Stimulated activated CD8-positive, alpha-beta memory T cell treated with anti-CD3 and anti-CD28 coated beads, Interleukin-7, amount 100 ng/mL, for 24 hours (primary cell): ENCODE measurements at places on chromosomes 1 and 21.

- DNase-seq = no peak
These were observed 51.0 kb downstream of the COL18A1 start for GRCh38 chr21:45455674-45456583.

GRCh38 chr1:212589446-212589845, 19.1 kb upstream of the ATF3 start:
- DNase-seq = no peak

DNA sequence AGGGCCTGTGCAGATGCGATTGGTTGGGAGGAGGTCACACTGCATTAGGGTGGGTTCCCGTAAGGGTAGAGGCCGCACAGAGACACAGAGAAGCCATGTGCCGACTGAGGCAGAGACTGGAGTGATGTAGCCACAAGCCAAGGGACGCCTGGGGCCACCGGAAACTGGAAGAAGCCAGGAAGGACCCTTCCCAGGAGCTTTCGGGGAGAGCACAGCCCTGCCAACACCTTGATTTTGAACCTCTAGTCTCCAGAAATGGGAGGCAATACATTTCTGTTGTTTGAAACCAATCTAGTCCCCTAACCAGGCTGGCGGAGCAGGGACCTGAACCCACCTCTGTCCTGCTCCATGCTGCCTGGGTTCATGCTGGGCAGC, 10.8 kb downstream of the UBASH3A start:
- no peak for DNase-seq

DNA sequence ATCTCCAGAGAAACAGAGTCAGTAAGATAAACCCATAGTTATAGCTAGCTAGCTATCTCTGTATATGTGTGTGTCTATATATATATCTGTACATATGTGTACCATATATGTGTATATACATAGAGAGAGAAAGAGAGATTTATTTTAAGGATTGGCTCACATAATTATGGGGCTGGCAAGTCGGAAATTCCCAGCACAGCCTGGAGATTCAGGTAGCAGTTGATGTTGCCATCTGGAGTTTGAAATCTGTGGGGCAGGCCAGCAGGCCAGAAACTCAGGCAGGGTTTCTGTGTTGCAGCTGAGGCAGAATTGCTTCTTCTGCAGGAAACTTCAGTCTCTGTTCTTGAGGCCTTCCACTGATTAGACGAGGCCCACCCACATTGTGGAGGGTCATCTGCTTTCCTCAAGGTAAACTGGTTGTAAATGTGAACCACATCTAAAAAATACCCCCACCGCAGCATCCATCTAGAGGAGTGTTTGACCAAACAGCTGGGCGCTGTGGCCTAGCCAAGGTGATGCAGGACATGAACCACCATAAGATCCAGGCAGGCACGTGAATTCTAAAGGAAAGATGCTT, 81.0 kb downstream of the FBXO2 start:
- no peak for DNase-seq

- no peak for DNase-seq
These were observed 1814.0 kb downstream of the PLA2G4A start for GRCh38 chr1:188642704-188643103.

GRCh38 chr21:30200000-30200399, 15.9 kb downstream of the CLDN8 start:
- DNase-seq = no peak

DNA sequence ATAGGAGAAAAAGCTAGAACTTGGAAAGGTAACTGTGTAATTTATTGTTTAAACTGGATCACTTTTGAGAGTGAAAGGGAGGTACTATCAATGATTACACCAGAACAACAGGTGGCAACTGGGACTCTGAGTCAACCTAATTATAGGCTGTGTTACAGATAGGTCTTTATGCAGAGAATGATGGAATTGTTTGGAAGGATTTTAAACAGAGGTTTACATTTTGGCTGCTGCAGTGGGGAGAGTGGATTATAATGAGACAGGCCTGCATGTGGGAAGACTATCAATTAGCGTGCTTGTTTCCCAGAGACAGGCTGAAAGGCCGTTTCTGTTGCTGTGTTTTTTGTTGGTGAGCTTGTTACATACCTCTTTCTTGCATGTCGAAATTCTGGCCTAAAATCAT, 432.9 kb downstream of the PLA2G4A start:
- DNase-seq = no peak

- DNase-seq = no peak
These were observed 125.6 kb upstream of the LMO4 start for GRCh38 chr1:87202922-87203655.

DNA sequence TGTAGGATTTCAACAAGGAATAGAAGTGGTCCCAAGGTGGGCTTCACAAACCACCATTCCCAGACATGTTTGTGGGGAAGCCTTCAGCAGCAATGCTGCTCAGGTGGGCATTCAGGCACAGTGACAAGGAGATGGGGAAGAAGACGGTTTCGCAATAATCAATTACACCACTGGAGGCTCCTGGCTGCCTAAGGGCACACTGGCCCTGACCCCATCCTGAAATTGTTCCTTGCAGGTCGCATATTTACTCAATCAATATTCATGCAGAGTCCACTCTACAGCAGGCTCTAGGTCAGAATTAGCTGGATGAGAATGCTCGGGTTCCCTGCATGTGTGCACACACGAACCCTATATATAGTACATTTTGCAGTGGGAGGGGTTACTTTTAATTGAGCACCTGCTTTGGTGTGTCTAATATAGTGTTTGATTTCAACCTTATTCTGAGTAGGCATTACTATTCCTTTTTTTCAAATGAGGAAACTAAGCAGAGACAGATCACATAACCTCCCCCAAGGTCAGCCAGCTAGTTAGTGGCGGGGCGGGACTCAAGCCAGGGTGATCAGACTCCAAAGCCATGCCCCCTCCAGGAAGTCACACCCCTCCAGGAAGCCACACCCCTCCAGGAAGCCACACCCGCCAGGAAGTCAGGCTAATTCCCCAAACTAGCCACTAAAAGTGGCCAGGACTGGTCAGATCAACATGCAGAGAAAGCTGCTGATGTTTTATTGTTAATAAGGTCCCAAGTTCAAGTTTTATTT, 106.5 kb downstream of the HLCS start:
- DNase-seq = no peak

DNA sequence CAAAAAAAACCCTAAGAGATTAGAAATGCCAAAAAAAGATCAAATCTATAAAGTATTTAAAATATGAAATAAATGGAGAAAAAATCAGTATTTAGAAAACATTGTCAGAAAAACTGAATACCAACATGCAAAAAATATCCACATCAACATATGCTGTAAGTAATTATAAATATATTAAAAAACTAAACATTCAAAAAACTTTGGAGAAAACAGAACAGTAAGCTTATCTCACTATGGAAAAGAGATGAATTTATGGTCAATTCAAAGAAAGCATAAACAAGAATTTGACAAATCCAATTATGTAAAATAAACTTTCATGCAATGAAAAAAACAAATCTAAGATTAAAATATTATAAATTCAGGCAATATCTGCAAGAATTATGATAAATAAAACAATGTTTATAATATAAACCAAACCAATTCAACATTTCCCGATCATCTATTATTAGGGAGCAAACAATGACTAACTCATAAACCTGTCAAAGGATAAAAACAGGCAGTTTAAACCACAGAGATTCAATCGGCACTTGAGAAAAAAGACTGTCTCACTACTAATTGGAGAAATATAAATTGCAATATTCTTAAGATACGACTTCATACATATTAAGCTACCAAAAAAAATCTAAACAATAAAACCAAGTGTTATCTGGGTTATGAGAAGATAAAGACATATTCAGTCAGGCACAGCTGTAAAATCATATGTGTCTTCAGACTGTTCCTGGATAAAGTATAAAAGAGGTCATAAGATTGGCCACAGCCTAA, 21.8 kb downstream of the EYA3 start:
- no peak for DNase-seq

GRCh38 chr1:110069404-110070281, 829 bp downstream of the ALX3 start:
- no peak for DNase-seq

DNA sequence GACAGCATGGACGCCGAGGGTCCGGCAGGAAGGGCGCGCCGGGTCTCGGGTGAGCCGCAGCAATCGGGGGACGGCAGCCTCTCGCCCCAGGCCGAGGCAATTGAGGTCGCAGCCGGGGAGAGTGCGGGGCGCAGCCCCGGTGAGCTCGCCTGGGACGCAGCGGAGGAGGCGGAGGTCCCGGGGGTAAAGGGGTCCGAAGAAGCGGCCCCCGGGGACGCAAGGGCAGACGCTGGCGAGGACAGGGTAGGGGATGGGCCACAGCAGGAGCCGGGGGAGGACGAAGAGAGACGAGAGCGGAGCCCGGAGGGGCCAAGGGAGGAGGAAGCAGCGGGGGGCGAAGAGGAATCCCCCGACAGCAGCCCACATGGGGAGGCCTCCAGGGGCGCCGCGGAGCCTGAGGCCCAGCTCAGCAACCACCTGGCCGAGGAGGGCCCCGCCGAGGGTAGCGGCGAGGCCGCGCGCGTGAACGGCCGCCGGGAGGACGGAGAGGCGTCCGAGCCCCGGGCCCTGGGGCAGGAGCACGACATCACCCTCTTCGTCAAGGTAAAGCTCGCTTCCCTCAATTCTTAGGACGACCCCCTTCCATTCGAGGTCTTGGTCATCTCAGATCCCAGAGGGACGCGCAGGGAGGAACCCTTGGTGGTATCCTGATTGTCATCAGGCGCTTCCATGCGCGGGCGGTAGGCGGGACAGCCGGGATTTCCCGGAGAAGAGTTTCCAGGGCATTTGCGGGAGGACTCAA, 1.6 kb downstream of the CLIC6 start:
- DNase-seq = no peak

DNA sequence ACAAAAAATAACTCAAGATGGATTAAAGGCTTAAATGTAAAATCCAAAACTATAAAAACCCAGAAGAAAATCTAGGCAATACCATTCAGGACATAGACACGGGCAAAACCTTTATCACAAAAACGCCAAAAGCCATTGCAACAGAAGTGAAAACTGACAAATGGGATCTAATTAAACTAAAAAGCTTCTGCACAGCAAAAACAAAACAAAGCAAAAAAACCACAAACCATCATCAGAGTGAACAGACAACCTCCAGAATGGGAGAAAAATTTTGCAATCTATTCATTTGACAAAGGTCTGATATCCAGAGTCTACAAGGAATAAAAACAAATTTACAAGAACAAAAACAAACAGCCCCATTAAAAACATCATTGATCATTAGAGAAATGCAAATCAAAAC, 4.5 kb upstream of the PGBD2 start:
- no peak for DNase-seq

- DNase-seq = no peak
These were observed 56.4 kb downstream of the TGFB2 start for GRCh38 chr1:218401441-218401997.

DNA sequence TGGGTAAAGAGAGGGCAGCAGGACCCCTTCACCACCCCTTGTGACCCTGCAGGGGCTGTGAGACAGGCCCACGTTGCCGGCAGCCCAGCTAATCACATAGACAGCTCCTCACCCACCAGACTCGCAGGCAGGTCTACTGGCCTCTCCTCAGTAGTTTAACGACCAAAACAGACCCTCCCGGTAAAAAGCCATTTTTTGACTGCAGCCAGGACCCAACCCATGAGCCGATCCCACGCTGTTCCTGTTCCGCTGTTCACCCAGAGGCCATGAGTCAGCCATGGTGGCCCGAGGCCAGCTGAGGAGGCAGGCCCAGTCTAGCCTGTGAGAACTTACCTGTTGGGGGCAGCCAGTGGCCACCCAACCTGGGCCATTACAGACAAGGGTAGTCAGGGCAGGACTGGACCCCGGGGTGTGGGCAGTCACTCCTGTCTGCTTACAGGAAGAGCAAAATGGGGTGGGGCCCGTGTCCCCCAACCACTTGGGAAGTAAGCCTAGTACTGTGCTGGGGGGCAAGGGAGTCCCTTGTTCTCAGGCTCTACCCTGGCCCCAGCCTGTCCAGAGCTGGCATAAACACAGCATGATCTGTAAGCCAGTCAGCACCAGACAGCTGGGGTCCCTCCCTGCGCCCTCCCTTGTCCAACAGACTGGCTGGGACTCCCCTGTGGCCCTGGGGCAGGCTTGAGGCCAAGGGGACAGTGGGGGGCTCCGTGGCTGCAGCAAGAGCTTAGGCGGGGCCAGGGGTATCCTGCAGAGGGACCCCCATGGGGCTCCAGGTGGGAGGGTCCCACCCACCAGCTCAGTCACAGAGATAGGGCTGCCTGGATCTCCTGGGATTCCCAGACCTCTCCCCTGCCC, 61.9 kb downstream of the WNT9A start:
- no peak for DNase-seq

DNA sequence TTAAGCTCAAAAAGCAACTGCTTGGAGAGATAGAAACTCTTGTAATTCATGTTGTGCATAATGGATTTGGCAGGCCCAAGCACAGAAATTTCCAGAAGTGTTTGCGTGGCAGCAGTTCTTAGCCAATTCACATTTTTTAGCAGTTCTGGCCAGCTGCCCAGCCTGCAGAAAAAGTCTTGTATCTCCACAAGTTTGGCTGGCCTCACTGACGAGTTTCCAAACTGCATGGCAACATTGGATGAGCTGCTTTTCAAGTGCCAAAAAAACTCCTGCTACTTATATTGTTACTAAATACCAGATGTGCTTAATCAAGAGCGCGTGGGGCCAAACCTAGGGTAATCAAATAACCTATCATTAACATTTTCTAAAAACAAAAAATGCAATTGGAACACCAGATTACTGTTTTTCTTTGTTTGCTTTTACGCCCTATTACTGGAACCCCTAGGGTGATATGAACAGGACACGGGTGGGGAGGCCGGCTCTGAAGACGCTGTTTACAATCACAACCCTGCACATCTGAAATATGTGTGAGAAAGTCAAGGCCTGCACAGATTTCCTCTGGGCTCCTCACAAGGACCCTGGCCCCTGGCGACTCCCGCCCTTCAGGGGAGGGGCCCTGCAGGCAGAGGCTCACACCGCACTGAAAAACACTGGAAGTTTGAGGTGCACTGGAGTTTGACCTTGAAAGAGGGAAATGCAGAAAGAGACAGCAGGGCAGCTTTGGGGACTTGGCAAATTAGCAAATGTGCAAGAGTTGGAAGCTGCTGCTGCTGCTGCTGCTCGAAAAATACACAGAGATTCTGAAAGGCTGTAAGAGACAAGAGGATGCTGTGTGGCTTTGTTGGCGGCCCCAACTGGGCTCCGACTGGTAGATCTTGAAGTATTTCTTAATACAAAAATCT, 55.2 kb upstream of the TARBP1 start:
- DNase-seq = no peak

DNA sequence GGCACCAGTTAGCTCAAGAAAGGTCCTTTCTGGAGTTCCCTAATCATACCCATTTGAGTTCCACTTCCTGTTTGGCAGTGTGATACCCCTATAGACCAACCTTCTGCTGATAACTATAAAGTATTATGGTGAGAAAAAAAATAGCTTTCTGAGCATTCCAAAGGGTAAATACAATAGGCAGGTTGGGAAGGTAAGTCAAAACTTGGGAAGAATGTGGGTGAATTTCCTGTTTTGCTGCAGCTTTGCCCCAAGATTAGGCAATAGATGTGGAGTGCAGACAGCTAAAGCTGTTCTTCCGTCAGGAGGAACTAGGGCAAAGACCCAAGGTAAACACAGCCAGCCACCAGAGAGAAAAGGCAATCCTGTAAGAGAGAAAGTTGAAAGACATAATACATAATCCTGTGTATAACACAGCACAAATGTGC, 49.9 kb upstream of the GUCA2A start:
- DNase-seq = no peak
